ENCODE measurements at places on chromosomes 2 and 18. TPM values are rescaled to one million over a fixed set of nuclear protein-coding genes. Genes with fewer than 3 reads are reported as not detected.

LYPD6 gene
- 0.76 TPM for total RNA-seq

TMEM163 gene
- total RNA-seq, result 0.19 TPM

FOXD4L1 gene
- not detected for total RNA-seq

INPP1 gene
- total RNA-seq, result 49.0 TPM

IL1F10 gene
- total RNA-seq, result not detected

SH3RF3 gene
- 2.5 TPM for total RNA-seq

PLCD4 gene
- 3.9 TPM for total RNA-seq

RAD51AP2 gene
- 0.04 TPM for total RNA-seq

HOXD13 gene
- total RNA-seq, result not detected

CRYGD gene
- not detected for total RNA-seq

PAX3 gene
- total RNA-seq, result not detected

- DNase-seq, result no peak
These were observed 781 bp upstream of the SLC5A6 start for GRCh38 chr2:27212626-27213471.

DNA sequence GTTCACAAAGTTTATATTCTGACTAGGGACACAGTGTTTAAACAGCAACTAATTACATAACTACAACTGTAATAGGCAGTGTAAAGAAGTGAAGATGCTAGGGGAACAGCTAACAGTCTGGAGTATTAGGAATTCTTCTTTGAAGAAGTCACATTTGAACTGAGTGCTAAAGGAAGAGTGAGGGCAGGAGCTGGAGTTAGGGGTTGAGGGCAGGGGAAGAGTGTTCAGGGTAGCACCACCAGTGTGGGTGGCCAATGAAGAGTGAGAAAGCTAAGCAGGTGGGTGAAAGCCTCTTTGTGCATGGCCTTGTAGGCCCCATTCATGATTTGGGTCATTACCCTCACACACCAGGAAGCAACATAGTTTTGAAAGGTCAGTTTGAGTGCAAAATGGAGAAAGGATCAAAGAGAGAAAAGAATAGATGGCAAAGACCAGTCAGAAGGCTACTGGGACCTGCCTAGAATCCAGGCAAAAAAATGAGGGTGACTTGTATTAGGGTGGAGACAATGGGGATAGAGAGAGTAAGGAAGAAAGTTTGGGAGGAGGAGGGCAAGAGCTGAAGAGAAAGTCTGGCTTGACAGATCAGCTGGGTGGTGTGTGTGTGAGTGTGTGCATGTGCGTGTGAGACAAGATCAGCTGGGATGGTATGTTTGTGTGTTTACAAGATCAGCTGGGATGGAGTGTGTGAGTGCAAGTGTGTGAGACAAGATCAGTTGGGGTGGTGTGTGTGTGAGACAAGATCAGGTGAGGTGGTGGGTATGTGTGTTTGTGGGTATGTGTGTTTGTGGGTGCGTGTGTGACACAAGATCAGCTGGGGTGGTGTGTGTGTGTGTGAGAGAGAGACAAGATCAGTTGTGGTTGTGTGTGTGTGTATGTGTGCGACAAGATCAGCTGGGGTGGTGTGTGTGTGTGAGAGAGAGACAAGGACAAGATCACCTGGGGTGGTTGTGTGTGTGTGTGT is 43.6 kb upstream of the AGPS start:
- DNase-seq, result no peak

DNA sequence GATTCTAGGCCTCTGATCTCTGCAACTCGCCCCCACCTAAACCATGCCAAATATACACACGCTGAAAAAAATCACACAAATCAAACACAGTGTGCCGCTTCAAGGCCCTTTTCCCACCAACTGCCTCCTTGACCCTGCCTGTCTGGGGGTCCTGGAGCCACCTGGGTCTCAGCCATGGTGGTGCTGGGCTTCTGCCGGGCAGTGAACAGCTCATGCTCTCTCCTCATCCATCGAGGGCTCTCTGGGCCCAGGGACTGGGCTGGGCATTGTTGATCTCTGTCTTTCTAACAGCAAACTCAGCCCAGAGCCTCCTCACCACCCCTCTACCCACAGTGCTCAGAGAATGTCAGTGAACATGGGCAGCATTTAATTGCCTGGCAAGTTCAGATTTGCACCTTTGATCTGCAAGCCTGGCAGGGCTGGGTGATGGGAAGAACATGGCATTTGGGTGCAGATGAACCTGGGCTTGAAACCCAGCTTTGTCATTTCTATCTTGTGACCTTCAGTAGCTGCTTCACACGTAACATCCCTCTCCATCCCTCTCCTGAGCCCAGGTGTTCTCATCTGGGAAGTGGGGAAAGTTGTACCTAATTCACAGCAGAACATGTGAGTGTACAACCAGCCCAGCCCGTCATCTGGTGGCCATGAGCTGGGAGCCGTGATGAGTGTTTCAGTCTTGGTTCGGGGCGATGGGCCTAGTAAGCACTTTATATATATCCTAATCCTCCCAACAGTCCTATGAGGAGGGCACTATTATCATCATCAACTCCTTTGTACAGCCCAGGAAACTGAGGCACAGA is 46.1 kb downstream of the SDC1 start:
- no peak for DNase-seq

DNA sequence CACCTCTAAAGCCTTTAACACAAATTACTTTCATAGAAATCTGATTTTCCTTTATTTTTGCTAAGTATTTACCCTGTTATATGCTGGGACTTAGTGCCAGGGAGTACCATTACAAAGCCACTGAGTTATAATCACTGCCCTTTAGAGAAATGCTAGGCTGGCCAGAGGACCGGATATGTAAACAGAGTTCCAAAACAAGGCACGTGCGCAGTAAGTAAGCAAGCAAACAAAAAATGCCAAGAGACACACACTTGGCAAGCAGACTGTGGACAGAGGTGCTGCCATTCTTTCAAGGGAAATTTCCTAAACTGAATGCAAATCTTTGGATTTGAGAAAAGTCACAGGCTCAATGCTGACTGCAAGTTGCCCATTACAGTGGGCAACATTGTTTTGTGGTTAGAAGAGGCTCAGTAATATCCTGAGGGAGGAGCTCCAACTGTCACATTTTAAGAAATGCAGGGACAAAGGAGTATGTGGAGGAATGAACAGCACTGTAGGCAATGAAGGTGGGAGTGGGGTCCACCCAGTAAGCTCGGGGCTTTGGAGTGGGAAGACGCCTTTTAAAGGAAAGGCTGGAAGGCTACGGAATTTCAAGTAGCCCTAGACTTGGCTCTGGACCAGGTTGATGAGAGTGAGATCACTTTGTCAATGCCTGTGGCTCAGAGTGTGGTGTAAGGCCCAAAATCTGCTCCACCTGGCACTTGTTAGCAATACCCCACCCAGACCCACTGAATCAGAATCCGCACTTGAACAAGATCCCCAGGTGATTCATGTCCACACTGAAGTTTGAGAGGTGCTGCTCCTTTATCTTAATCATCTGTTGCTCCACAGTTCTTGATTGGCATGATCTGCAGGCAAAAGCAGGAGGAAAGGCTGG is 2.1 kb upstream of the PARD6G start:
- no peak for DNase-seq

DNA sequence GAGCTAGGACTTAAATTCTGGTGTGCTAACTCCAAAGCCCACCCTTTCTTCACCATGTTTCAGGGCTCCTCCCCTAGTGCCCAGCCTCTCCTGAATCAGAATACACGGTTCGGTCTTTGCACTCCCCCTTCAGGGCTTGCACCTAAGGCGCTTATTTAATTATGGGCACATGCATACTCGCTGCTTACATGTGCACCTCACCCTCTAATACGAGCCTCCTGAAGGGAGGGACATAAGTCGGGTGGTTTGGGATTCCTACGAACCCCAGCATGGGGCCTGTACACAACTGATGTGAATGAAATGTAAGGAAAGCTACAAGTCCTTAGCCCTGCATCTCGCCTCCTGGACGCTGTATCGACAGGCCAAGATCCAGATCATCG is 435 bp downstream of the IFT172 start:
- no peak for DNase-seq

DNA sequence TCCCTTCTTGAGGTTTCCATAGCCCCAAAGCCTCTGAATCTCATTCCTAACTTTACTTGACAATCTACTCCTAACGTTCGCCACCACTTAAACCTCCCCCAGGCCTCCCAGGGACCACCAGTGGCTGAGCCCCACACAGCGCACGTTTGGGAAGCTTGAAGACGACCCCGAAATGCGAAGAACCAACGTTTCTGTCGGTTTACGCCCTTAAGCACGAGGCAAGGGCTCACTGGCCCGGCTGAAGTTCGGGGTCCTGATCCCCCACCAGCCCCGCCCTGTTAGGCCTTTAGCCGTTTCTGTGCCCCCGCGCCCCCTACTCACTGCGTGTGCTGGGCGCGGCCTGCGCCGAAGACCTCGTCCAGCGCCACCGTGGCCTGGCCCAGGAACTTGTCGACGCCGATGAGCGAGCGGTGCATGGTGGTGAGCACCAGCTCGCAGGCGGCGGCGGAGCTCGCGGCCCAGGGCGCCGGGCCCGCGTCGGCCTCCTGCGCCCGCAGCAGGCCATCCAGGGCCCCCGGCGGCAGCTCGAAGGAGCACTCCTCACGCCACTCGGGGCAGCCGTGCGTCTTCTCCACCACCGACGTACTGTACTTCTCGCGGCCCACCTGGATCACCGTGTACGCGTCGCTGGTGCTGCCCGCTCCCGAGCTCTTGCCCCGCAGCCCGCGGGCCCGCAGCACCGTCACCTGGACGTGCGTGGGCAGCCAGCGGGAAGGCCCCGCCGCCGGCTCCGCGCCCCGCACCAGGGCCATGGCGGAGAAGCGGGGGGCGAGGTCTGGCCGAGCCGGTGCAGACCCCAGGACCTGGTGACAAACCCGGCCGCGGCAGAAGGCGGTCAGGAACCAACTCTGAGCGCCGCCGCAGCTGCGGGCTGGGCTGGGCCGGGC is 479 bp downstream of the RAB11FIP5 start:
- DNase-seq, result no peak

DNA sequence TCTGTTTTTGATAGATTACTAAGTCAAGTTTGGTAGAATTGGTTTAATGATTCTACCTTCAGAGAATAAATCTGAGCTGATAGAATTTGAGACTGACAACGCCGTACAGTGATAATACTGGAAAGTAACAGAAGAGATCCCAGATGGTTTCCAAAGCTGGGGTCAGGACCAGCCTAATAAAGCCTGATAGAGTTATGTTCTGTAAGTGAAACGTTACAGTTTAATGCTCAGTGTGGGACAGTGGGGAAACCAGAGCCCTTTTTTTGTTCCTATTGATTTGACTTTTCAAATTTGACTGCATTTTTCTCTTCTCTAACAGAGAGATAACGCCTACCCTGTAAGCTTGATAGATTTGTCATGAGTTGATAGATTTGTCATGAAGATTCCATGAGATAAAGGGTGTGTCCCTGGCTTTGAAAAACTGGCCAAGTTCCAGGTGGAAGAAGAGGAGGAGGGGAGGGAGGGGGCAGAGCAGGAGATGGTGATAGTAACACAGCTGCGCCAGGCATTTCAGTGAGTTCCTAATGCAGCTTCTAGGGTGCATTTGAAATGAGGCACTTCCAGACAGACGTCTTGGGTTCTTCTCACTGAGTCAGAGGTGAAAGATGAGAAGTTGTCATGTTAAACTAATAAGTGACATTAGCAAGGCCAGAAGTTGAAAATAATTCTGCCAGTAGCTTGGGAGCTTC is 65.1 kb downstream of the CERS6 start:
- no peak for DNase-seq

DNA sequence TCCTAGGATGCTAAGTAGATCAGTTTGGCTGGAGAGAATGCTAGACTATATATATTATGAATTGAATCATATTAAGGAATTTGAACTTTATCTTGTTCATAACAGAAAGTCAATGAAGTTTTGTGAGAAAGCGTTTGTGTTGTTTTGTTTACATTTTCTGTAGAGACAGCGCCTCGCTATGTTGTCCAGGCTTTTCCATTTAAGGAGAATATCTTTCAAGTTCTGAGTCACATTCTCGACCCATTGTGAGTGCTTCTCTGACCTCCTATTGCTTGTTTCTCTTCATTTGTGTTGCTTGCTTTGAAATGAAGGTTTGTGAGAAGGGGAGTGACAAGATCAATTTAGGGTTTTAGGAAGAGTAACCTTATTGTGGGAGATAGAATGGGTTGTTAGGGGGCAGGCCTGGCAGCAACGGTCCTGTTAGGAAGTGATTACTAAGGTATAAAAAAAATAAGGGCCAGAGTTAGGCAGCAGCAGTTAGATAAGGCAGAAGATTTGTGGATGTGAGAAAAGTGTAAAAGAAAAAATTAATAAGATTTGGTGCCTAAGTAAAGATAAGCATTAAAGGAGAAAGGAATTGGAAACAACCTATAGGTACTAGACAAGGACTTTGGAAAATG is 47.6 kb upstream of the ACVR1 start:
- DNase-seq, result no peak

GRCh38 chr18:23126376-23127056 is 8.8 kb upstream of the CABLES1 start:
- DNase-seq, result no peak

DNA sequence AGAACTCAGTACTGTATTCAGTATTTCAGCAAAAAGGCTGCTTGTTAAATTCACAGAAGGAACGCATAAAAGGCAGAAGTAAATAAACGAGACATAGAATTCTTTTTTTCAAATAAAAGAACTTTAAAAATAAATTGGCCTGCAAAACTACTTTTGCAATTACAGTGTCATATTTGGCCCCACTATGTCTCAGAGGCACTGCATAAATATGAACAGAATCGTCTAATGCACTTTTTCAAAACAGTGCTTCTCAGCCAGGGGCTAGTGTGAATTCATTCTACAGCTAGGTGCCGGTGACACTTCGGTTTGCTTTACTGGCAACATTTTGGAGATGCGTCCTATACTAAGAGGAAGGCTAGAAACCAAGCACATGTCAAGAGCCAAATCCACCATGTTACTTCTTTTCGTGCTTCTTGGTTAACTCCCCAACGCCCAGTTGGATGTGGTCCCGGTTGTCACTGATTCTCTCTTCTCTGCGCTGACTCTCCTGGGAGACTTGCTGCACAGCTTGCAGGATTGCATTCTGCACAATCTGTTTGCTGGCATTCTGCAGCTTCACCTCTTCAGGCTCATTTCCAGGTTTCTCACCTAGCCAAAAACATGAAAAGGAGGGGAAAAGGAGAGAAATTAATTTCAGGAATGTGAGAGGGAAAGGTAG is 51.8 kb downstream of the AKAIN1 start:
- DNase-seq, result no peak

GRCh38 chr2:216017365-216017764 is 4.0 kb upstream of the MREG start:
- DNase-seq, result no peak

- no peak for DNase-seq
These were observed 9.9 kb downstream of the SH2D6 start for GRCh38 chr2:85428343-85428881.

DNA sequence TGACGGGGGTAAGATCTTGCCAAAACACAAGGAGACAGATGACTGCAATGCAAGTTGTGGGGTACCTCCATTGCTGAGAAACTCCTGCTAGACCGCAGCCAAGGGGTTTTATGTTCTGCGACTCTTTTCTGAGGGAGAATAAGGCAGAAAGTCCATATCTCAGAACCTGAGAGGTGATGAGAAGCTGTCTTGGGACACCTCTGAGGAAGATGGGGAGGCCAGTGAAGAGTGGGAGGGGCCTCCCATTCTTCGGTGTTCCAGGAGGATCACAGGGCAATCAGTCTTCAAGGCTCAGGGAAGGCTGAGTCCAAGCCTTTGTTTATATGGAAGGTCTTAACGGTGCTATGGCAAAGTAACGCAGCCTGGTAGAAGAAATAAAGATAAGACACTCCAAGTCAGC is 18.0 kb downstream of the CYP27A1 start:
- no peak for DNase-seq

GRCh38 chr2:76839826-76840225 is 682.4 kb downstream of the LRRTM4 start:
- DNase-seq, result no peak
